Forelimb muscle (tissue), 1 donor: ENCODE measurements at places on chromosomes 16 and 17. TPM values are rescaled to one million over a fixed set of nuclear protein-coding genes. Genes with fewer than 3 reads are reported as not detected.

The UTP4 gene
- 33.7 TPM for polyA plus RNA-seq

The CIBAR2 gene
- not detected for polyA plus RNA-seq

The METTL26 gene
- 36.6 TPM for polyA plus RNA-seq

The MILR1 gene
- 7.0 TPM for polyA plus RNA-seq

The VPS25 gene
- polyA plus RNA-seq, result 27.7 TPM

The EPX gene
- 0.59 TPM for polyA plus RNA-seq

The CCL22 gene
- 0.24 TPM for polyA plus RNA-seq

The PRSS53 gene
- polyA plus RNA-seq, result 4.9 TPM

The KRTAP4-6 gene
- polyA plus RNA-seq, result not detected

The MYH11 gene
- polyA plus RNA-seq, result 10.3 TPM

The CYBA gene
- polyA plus RNA-seq, result 39.6 TPM

The TBC1D3E gene
- not detected for polyA plus RNA-seq

The CAPNS2 gene
- polyA plus RNA-seq, result 0.18 TPM

The ZNF423 gene
- 26.2 TPM for polyA plus RNA-seq

The SRCIN1 gene
- 0.96 TPM for polyA plus RNA-seq

The CD300E gene
- polyA plus RNA-seq, result 0.04 TPM

The C17orf75 gene
- polyA plus RNA-seq, result 17.8 TPM

The TSPAN10 gene
- polyA plus RNA-seq, result 1.2 TPM

The TSNAXIP1 gene
- 1.4 TPM for polyA plus RNA-seq

The AGRP gene
- polyA plus RNA-seq, result not detected

The FBXW10 gene
- 0.13 TPM for polyA plus RNA-seq

The SLC47A1 gene
- 1.8 TPM for polyA plus RNA-seq

The PLA2G10 gene
- polyA plus RNA-seq, result 0.47 TPM

The CSF3 gene
- 0.14 TPM for polyA plus RNA-seq

The ABCC6 gene
- polyA plus RNA-seq, result 1.3 TPM

The CLEC18A gene
- polyA plus RNA-seq, result 0.46 TPM

The DPEP2NB gene
- polyA plus RNA-seq, result not detected

The FBXL16 gene
- polyA plus RNA-seq, result 0.34 TPM

The KRT39 gene
- polyA plus RNA-seq, result 7.2 TPM

The MARF1 gene
- polyA plus RNA-seq, result 36.0 TPM

The CHST5 gene
- 0.27 TPM for polyA plus RNA-seq

The FOXN1 gene
- not detected for polyA plus RNA-seq

The DNAI2 gene
- 0.14 TPM for polyA plus RNA-seq

The SNAI3 gene
- polyA plus RNA-seq, result 7.9 TPM
